Activated T-helper 1 cell treated with Interleukin-2 at 50 U/mL for 16 hours (primary cell): ENCODE measurements at places on chromosomes 3 and 15.

GRCh38 chr15:100147828-100148227, 193.9 kb downstream of the ADAMTS17 start:
- DNase-seq = no peak

DNA sequence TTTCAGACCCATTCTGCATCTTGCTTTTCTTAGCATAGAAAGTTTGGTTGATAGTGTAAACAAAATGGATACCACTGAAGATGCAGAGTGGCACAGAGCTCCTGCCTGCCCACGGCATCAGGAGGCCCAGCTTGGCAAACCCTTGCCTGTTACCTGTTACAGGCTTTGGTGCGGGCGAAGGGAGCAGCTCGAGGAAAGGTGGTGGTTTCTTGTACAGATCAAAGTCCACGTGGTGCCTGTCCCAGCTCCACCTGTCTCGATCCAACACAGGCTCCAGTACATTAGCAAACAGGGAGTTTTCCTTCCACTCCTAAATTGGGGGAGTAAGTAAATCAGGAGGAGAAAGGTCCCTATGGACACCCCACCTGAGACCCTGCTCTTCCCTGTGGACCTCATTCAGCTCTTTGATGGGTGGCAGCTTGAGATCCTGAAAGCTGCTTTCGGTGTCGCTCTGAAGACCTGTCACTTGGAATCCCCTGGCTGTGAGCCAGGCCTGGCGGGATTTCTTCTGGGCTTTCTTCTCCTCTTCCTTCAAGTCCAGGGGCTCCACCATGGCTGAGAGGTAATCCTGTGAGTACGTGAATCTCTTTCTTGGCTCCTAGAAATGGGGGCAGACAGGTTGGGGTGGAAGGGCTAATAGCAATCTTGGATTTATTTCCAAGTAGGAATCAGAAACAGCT, 35.7 kb downstream of the ACAD9 start:
- DNase-seq = no peak

GRCh38 chr3:8529181-8529637, 27.6 kb downstream of the LMCD1 start:
- DNase-seq = no peak

- no peak for DNase-seq
Measured at GRCh38 chr3:162842549-162843216, 1346.1 kb downstream of the OTOL1 start.

DNA sequence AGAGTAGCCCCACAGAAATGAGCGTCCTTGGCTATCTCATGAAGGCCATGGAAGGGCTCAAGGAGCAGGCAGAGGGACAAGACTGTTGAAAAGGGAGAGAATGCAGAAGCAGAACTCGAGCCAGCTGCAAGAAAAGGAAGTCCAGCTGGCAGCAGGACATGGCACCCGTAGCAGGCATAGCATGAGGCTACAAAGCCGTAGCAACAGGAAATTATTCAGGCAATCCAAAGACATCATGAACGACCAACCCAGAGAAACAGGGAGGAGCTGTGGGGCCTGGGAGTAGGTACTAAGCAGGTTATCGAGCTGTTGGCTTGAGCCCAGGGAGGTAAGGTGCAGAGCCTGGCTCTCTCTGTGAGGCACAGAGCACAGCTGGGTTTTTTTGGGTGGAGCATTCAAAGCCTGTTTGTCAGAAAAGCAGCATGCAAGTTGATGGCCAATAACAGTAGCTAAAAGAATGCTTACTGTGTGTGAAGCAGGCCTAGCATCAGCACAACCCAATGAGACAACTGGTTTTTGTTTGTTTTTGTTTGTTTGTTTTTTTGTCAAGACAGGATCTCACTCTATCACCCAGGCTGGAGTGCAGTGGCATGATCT, 144.0 kb upstream of the SMAD3 start:
- no peak for DNase-seq

DNA sequence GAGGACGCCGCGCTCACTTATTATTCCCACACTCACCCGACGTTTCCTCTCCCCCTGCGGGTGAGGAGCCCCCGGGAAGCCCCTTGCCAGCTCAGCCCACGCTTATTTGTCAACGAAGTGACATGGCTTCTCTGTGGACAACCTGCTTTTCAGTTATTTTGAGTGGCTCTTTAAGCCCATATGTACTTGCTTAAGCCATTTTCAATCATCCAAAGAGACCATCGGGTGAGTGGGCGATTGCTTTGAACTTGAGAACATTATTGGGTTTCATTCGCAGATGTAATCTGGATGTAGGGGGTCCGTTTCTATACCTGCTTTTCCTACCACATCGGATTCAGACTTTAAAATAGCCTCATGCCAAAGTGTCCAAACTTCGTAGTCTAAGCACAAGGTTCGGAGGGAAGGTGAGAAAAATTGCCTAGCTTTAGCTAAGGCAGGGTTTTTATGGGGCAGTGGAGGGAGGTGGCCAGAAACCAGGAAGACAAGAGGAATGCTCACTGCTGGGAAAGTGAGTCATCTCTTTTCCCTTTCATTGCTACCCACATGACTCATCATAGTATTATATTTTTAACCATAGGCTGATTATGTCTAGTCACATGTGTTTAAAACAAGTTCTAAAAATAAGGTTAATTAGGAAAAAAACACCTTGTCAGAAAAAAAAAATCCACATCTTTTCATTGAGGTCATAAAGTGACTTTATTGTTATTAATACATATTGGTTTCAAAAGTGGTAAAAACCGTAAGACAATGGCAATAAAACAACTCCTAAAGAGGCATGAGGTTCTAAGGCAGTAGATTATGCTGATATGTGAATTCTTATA, 773.1 kb upstream of the NR2F2 start:
- DNase-seq = no peak

DNA sequence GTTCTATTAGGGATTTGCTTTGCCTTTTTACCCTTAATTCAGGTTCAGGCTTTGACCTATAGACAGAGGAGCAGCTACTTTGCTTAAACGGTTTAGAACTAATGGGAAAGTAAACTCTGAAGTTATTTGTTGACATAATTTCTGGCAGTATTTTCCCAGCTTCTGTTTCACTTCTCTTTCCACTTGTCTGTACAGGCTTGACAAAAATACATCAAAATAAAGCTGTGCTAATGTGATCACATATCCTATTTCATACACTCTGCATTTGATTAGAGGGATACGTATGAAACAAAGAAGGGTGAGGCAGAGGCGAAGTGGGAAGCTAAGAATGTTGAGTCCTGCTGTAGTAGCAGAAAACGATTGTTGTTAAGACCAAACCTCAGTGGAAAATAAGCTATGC, 389.1 kb upstream of the RARB start:
- DNase-seq = no peak

DNA sequence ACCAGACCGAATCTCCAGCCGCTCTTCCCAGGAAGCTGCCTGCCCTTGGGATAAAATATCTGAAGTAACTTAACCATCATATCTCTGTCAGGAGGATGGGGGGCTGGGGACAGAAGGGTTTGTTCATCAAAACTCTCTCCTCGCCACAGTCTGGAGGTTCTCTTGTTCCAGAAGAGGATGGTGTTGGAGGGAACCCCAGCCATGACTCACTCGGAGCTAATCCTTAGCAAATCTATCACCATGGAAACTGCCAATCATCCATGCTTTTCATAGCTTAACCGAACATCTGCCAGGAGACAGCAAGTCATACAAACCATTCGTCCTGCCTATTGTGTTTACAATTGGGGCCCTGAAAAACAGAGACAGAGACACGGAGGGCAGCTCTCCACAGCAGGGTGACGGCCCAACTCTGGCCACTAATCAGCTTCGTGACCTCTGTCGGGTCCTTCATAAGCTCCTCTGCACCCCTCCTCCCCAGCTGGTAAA, 73.8 kb upstream of the HEG1 start:
- DNase-seq = no peak

GRCh38 chr3:8387571-8387970, 114.1 kb upstream of the LMCD1 start:
- no peak for DNase-seq

DNA sequence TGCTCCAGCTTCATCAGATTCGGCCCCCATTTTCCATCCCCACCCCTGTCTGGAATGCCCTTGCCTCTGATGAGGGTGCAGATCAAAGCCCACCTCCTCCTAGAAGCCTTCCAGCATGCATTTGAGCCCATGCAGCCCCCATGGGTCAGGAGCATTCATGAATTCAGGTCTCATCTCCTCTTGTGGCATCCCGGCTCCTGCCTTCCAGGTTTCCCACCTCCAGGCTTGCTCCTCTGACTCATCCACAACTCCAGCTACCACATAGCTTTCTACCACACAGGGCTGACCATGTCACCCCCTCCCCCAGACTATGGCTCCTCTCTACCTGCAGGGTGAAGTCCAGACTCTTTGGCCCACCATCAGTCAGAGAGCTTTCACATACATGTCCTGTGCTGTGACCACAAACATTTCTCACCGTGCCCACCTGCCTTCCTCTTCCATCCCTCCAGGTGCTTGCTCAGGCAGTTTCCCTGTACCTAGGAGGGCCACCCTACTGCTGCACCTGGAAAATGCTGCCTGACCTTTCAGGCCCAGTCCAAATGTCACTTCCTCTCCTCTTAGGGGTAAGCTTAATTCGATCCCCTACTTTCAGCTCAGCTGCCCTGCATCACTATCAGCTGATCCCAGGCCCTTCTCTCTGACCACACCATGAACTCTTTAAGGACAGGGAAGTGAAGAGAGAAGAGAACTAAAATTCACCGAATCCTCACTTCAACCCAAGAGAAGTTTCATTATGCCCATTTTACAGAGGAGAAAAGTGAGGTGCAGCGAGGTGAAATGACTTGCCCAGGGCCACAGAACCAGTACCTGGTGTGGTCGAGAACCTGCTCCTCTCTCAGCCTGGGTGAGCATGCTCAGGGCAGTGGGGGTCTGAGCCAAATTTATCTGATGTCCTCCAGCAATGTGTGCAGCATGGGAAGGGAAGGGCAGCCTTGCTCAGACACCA, 13.7 kb upstream of the FGD5 start:
- no peak for DNase-seq

GRCh38 chr3:16233806-16234205, 30.9 kb downstream of the DPH3 start:
- no peak for DNase-seq

DNA sequence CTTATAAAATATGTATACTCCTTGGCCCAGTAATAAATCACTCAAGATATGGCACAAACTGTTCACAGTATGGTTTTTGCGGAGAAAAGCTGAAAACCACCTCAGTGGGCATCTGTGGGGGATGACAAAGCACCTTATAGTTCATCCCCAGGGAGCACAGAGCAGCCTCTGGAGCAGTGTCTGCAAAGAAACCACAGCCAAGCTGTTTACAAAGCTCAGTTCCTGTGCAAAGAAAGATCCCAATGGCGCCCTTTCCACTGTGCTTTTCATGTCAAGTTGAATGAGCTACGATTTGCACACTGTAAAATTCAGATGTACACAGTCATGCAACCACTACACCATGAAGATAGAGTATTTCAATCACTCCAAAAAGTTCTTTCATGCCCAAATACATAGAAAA, 2.5 kb upstream of the EFCC1 start:
- DNase-seq = no peak

DNA sequence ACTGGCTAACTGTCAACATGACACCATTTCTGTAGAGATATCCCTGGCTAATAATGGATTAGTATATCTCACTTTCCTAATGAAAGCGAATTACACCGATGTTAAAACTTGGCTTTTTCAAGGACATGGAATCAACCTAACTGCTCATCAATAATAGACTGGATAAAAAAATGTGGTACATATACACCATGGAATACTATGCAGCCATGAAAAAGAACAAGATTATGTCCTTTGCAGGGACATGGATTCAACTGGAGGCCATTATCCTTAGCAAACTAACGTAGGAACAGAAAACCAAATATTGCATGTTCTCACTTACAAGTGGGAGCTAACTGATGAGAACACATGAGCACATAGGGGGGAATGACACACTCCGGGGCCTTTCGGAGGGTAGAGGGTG, 62.6 kb downstream of the ZIC1 start:
- no peak for DNase-seq
